ENCODE measurements at places on chromosomes 1 and 21.

GRCh38 chr1:207805841-207806421 lies 54.1 kb downstream of the CD46 start:
- no peak for DNase-seq

DNA sequence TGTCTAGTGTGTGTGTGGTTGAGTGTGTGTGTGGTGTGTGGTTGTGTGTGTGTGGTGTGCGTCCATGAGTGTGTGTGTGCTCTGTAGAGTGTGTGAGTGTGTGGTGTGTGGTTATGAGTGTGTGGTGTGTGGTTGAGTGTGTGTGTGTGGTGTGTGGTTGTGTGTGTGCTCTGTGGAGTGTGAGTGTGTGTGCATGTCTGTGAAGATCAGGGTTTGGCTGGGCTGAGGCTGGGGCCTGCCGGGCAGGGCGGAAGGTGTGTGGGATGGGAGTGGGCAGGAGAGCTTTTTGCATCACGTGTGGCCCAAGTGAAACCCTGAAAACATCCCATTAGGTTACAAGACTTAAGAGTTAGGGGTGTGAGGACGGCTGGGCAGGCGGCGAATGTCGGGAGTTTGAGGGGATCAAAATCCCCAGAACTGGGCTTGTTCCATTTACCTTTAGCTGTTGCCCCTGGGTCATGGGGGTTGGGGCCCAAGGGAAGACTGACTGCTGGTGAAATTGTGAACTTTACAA lies 2.9 kb upstream of the FCMR start:
- DNase-seq, result no peak

GRCh38 chr1:210707300-210708240 lies 378.9 kb downstream of the HHAT start:
- DNase-seq, result no peak

DNA sequence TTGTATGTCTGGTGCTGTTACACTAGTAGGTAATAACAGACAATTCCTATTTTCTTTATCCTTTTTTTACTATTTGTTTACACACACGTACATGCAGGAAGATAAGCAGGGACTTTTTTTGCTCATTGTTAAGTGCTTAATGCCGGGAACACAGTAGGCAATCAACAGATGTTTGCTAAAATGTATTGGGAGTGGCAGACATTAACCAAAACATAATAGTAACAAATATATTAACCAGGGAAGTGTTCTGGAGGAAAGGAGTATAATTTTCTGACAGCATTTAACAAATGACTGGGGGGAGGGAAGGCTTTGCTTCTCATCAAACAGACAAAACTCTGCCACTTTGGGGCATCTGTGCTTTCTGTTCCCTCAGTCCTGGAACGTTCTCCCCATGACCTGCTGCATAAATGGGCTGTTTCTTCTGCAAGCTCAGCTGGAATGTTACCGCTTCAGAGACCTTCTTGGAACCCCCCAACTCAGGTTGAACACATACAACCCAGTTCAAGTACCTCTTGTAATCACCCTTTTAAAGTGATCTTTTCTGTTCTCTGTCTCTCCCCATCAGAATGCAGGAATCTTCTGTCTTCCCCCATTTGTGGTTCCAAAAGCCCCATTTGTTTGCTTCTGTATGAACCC lies 2.1 kb downstream of the CR1L start:
- no peak for DNase-seq

DNA sequence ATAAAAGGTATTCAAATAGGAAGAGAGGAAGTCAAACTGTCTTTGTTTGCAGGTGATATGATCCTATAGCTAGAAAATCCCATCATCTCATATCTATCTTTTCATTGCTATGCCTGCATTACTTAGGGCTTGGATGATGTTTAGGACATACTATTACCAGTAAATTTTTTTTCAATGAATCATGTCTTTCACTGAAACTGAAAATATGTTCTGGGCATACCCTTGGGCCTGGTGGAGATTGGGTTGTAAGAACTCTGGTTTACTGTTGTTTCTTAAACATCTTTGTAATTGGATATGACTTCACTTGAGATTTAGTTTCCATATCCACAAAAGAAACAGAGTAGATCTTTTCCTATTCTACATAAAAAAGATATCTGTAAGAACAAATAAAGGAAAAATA lies 502.2 kb upstream of the PRMT6 start:
- no peak for DNase-seq

GRCh38 chr1:18384471-18384870 lies 96.3 kb upstream of the KLHDC7A start:
- no peak for DNase-seq

- no peak for DNase-seq
Observed at GRCh38 chr1:202056644-202057334, 46.4 kb downstream of the ELF3 start.

DNA sequence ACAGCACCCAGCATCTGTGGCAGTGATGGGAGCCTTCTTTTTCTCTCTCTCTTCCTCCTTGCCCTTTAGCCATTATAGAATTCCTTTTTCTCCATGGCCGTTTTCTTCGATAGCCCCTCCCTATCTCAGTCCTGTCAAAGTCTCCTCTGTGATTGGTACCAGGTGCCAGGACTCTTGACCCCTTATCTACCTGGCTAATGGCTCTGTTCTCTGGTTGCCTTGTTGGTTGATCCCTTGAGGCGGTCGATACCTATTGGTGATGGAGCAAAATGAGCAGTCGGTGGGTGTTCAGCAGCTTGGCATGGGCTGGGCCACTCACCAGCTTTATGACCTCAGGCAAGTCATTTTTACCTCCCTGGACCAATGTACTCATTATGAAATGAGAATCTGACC lies 2.0 kb downstream of the ATF3 start:
- DNase-seq, result no peak

DNA sequence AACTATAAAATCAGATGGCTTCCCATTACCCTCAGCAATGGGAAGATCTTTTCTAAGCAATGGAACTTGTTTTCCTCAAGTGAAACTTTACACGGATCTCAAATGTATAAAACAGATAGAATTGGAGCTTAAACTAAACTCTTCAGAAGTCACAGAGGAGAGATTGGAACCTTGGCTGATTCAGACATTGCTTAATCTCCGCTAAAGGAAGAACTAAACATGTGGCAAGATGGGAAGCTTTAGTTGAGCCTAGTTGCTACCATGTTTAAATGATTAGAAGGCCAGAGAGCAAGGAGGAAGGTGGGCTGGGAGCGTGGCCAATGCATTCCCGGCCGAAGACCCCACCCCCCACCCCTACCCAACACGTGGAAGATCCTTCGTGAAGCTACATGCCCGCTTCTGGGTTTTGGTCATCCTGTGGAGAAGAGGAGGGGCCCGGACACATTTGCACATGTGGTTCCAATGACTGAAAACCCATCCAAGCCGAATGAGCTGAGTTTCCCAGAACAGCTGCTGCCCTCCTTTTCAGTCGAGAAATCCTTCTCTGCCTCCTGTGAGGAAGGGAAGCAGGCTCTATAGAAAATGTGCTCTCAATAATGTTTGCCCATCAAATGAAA lies 164.3 kb downstream of the MIS18A start:
- peak; percentile 16 for DNase-seq

DNA sequence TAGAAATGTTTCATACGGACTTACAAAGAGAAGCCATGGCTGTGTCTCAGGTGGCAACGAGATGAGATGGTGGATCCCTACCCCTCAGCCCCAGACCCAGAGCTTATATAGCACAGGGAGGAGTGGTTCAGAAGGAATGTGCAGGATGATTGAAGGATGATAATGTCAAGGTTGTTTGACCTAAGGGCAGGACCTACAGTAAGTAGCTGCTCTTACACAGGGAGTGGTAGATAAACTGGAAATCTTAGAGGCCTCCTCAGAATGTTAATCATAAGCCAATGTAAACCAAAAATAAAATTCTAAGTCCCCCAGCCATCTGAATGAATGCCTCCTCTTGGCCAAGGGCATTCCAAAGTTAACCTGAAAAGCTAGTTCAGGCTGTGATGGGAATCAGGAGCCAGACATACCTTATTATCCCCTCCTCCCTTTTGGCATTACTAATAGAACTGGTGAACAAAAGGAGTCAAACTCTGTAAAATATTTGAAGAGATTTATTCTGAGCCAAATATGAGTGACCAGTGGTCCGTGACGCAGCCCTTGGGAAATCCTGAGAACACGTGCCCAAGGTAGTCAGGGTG lies 45.8 kb upstream of the PDE9A start:
- no peak for DNase-seq

GRCh38 chr1:155591770-155592169 lies 18.2 kb upstream of the MSTO1 start:
- DNase-seq, result peak; percentile 69

DNA sequence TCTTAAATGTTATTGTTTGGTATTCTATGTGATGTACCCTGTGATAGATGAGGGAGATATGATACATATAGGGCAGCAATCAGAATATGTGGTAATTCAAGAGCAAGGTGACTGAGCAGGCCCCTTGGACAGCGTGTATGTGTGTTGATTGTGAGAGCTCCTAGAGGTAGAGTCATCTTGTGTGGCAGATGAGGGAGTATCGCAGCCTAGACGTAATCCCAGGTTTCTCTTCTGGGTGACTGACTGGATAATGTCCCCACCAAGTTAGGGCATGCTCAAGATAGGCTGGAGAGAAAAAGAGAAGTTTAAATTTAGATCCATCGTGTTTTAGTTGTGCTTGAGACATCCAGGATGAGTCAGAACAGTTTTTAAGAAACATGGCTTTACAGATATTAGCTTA lies 185.3 kb downstream of the ZP4 start:
- DNase-seq, result peak; percentile 8

- no peak for DNase-seq
Observed at GRCh38 chr1:181778640-181779260, 282.8 kb downstream of the ZNF648 start.

DNA sequence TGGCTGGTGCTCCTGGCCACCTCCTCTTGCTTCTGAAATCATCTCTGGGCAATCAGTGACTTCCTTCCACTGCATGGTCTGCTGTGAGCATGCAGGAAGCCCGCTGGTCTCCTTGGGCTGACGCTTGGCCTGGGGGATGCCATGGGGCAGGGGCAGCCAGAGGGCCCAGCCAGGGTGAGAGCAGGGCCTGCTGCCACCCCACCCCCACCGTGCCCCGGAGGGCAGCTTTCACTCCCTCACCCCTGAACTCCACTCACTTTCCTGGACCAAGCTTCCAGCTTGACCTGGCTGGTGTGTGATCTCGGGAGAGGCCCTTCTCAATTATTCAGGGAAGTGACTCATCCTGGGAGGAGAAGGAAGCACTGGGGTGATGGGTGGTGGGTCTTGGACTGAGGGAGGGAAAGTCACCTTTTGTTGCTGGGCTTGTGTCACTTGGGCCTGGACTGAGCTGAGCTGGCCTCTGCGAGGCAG lies 270.2 kb upstream of the CSF3R start:
- peak; percentile 74 for DNase-seq

DNA sequence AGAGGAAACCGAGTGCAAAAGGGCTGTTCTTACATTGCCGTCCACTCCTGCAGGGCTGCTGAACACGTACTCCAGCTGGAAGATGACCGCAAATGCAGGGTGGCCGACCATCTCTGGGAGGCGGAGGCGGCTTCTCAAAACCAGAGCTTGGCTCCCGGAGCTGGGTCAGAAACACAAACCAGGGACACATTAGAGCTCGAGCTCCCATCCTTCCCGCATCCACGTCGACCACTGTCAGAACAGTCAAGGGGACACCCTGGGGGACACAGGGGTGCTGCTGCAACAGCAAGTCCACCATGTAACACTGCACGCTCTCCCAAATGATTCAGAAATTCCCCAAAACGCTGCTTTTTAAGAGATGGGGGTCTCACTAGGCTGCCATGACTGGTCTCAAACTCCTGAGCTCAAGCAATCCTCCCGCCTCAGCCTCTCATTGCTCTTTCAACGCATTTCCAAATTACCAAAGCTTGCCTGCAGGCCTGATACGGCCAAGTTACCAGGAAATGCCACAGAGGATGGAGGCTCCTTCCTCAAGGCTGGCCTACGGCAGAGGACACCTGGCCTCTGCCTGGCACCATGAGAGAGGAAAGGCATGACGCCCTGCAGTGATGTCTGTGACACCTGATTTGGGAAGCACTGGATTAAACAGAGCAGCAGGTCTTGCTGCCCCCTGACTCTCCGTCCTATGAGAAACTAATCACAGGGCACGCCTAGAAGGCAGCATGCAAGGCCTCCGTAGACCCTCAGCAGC lies 45.0 kb downstream of the NPHP4 start:
- no peak for DNase-seq

DNA sequence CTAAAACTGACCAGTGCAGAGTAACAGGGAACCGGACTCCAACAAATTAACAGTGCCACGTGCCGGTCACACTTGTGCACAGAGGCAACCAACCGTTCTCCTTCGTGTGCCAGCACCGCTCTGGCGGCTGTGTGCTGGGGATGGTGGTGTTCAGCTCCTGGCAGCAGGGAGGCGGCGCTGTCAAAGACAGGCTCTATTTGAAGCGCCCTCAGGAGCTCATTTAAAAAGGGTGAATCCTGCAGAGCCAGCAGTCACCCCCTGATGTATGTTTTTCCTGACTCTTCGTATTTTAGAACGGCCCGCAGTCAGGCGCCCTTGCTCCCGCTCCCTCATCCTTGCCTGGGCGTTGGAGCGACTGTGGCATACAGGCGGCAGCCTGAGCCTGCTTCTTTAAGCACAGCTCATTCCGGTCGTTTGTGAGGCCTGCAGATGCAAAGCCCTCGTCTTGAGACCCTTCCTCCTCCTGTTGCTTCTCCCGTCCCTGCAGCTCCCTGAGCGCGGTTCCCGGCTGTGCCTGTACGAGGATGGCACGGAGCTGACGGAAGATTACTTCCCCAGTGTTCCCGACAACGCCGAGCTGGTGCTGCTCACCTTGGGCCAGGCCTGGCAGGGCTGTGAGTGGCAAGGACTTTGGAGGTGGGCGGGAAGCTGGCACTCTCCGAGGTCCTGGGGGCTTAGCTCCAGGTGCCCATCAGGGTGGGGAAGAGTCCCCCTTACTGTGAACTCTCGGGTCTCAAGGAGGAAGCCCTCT lies 1.1 kb downstream of the DFFB start:
- DNase-seq, result peak; percentile 44

DNA sequence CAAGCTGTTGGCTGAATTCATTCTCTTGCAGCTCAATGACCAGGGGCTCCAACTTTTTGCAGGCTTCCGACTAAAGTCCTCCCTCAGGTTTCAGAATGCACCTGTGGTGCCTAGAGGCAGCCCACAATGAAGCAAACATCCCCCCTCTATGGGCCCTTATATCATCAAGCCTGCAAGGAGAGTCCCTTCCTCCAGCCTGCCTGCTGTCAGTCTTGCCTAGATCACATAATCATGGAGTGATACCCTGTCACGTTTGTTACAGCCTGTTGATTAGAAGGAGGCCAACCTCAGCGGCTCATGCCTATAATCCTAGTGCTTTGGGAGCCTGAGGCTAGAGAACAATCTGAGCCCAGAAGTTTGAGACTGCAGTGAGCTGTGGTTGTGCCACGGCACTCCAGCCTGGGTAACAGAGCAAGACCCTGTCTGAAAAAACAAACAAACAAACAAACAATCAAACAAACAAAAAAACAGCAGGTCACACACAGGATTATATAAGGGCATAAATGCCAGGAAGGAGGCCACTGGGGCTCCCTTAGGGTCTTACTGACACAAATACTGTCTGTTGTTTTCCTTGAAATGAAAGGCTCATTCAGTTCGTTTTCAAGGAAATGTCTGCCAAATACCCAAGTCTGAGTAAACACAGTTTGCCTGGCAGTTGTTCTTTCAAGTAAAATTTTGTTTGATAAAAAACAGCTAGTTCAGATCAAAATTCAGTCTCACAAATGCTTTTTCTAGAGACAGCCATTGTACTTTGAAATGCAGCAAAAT lies 4.7 kb upstream of the SPRR3 start:
- DNase-seq, result no peak
